ENCODE measurements at places on chromosomes 13 and 19. TPM values are rescaled to one million over a fixed set of nuclear protein-coding genes. Genes with fewer than 3 reads are reported as not detected.

NR2C2AP gene
- 27.1 TPM for total RNA-seq

DNA sequence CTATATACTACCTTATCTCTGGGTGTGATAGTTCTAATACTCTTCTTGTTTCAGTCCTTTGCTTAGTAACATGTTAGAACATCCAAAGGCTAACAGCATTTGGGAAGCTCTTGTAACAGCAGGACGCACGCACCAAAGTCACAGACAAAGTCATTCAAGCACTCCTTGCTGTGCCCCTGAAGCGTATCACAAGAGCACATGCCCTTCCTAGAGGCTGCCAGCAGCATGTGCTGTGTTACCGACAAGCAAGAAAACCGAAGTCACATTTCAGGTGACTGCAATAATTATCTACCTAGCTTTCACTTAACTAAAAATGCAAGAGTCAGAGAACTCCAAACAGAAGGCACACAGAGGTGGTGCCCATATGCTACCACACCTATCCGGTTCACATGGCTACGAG lies 194.1 kb downstream of the KLF12 start:
- H3K4me1 ChIP-seq = peaks cover 3% of the 10 kb centered on the region
- H3K36me3 ChIP-seq = peaks cover 15% of the 10 kb centered on the region
- no peak for DNase-seq
- no peaks in the 10 kb centered on the region for H3K27me3 ChIP-seq

DNA sequence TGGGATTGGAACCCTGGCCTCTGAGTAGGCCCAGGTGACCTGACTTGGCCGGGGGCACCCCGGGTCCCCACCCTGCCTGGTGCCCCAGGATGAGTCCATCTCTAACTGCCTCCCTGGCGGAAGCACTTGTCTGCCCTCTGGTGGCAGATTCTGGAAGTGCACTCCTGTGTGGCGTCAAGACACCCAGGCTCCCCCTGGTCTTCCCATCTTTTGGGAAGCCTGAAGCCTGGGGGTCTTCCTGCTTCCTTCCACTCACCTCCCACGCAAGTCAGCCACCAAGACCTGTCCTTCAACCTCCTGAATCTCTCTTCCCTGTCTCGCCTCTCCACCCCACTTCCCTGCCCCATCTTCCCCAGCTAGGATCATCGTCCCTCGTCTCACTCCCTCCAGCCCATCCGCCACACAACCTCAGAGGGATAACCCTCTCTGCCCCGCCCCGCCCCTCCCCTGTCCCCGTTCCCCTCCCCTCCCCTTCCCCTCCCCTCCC lies 7.4 kb downstream of the RABAC1 start:
- peaks cover 23% of the 10 kb centered on the region for H3K4me1 ChIP-seq
- no peak overlapping the region for H3K4me3 ChIP-seq
- no peak overlapping the region for H3K27ac ChIP-seq
- H3K36me3 ChIP-seq = no peaks in the 10 kb centered on the region
- peak; percentile 88 for DNase-seq
- no peaks in the 10 kb centered on the region for H3K27me3 ChIP-seq

DNAJC3 gene
- total RNA-seq = 13.0 TPM

- H3K27ac ChIP-seq = no peak overlapping the region
- no peak overlapping the region for H3K4me3 ChIP-seq
- no peak for DNase-seq
Measured at GRCh38 chr13:51501592-51502152, 48.8 kb upstream of the INTS6 start.

DNA sequence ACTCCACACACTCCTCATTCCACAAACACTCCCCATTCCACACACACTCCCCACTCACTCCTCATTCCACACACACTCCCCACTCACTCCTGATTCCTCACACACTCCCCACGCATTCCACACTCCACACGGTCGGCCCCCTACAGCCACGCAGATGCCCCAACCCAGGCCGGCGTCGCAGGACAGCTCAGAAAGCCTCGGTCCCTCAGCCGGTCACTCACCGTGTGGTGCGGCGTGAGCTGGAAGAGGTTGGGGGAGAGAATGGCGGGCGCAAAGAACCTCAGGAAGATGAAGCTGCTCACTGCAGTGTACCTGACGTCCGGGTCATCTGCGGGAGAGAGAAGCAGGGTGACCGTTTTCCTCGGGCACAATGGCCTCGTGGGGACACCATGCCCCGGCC lies 39.0 kb upstream of the C13orf46 start:
- DNase-seq = no peak
- H3K27me3 ChIP-seq = no peaks in the 10 kb centered on the region
- peaks cover 83% of the 10 kb centered on the region for H3K36me3 ChIP-seq
- H3K4me1 ChIP-seq = no peaks in the 10 kb centered on the region
- H3K4me3 ChIP-seq = no peak overlapping the region

- no peaks in the 10 kb centered on the region for H3K36me3 ChIP-seq
- H3K4me1 ChIP-seq = no peaks in the 10 kb centered on the region
- no peak for DNase-seq
- H3K27ac ChIP-seq = no peak overlapping the region
- H3K27me3 ChIP-seq = peaks cover 2% of the 10 kb centered on the region
Measured at GRCh38 chr13:75961911-75962310, 325.8 kb downstream of the LMO7 start.

DNA sequence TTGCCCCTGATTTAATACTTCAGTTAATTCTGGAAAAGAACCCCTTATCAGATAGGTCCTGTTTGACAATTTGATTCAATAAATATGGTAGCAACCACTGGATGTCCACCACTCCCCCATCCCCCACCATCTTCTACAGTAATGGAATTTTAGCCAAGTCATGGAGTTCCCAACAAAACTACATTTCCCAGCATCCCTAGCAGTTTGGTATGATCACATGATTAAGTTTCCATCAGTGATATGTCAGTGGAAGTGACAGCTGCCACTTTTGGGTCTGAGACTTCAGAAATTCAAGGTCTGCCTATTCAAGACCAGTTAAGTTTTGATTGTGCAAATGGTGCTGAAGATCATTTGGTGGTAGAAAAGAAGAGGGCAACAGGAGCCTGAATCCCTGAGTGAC lies 85.5 kb downstream of the CACNA1A start:
- H3K36me3 ChIP-seq = no peaks in the 10 kb centered on the region
- no peak overlapping the region for H3K27ac ChIP-seq
- H3K4me1 ChIP-seq = peaks cover 4% of the 10 kb centered on the region
- no peak for DNase-seq
- no peaks in the 10 kb centered on the region for H3K27me3 ChIP-seq

DNA sequence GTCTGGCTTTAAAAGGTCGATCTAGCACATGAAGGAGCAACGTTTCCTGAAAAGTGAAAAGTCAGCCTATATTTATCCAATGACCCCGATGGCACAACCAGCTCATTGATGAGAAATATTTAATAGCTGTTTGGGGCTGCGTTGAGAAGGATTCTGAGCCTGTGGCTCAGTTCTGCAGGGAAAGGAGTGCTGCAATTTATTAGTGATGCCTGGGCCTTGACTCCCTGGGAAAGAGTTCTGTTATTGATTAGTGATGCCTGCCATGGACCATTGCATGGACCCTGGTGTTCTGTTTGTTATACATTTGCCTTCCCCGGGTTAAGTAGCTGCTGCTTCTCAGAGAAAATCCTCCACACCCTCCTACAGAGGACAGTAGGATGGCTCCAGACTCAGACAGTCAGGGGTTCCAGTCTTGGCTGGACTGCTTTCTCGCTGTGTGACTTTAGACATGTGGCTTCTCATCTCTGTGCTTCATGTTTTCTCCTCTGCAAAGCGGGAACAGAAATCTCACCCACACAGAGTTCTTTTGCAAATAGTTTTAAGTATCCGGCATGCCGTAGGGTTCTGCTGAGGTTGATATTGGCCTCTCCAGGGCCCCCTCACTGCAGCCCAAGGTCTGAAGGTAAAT lies 17.7 kb upstream of the PTPRS start:
- H3K4me1 ChIP-seq = no peaks in the 10 kb centered on the region
- no peak for DNase-seq
- H3K27me3 ChIP-seq = peaks cover 28% of the 10 kb centered on the region

Measured in B cell (primary cell).